ENCODE measurements at places on chromosomes 3 and 15.
A peak's percentile ranks its signal among the peaks of the same experiment; 100 is the strongest.

DNA sequence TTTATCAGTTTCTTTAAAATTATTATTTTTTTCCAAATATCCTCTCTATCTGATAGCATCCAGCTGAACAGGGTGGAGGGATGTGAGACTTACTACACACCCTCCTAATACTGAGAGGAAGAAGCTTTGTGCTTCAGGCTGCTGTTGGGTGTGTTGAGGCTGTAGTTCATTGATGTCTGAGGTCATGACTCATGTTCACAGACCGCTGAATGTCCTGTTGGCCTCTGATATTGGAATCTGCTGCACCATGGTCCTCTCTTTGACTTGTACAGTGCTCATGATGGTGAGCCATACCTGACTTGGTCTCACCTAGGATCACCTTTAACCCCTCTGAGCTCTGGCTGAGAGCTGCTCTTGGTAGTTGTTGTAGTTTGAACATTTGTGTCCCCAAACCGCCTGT is 302.9 kb downstream of the SATB1 start:
- no peak for DNase-seq

DNA sequence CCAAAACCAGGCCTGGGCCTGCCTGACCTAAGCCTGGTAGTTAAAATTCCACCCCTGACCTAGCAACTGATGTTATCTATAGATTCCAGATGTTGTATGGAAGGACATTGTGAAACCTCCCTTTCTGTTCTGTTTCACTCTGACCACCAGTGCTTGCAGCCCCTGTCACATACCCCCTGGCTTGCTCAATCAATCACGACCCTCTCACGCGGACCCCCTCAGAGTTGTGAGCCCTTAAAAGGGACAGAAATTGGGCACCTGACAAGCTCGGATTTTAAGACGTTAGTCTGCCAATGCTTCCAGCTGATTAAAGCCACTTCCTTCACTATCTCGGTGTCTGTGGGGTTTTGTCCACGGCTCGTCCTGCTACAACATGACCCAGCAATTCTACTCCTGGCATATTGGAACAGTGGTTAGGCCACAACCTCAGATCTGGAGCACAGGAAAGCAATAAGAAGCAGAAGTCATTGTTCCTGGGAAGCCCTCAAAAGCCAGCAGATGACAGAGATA is 36.7 kb upstream of the LHFPL4 start:
- DNase-seq, result no peak

GRCh38 chr15:58517682-58518525 is 86.1 kb downstream of the LIPC start:
- DNase-seq, result peak; percentile 11

DNA sequence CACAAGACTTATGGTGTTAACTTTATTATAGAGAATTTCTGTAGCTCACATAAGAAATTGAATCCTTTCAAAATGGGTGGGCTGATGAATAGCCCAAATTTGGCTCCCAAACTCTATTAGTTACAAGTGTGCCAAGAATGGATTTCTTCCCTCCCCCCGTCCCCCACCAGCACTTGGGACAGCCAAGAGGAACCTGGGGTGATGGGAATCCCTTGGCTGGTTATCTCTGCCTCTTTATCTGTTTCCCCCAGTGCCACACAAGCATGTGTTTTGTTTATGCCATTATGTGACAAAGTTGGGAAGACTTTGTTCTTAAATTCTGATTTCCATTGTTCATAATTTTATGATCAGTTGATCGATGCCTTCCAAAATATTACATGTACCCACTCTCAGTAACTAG is 28.3 kb downstream of the CMSS1 start:
- no peak for DNase-seq

GRCh38 chr3:33557279-33557678 is 117.1 kb upstream of the UBP1 start:
- no peak for DNase-seq

GRCh38 chr3:193016437-193016901 is 98.8 kb upstream of the MB21D2 start:
- no peak for DNase-seq

- peak; percentile 16 for DNase-seq
Observed at GRCh38 chr3:44510000-44510368, 32.5 kb upstream of the ZNF445 start.

DNA sequence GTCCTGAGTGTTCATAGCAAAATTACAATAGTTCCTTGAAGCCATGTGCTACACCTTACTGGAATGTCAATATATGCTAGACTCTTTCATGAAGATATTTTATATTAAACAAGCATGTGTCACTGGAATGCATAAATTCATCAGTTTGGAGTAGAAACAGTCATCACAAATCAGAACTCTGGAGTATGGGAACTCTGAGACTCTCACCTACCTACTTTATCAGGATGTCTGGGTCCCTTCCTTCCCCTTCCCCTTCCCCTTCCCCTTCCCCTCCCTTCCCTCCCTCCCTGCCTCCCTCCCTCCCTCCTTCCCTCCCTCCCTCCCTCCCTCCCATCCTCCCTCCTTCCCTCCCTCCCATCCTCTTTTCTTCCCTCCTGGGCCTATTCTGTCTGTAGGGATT is 144.7 kb upstream of the PEX5L start:
- no peak for DNase-seq

DNA sequence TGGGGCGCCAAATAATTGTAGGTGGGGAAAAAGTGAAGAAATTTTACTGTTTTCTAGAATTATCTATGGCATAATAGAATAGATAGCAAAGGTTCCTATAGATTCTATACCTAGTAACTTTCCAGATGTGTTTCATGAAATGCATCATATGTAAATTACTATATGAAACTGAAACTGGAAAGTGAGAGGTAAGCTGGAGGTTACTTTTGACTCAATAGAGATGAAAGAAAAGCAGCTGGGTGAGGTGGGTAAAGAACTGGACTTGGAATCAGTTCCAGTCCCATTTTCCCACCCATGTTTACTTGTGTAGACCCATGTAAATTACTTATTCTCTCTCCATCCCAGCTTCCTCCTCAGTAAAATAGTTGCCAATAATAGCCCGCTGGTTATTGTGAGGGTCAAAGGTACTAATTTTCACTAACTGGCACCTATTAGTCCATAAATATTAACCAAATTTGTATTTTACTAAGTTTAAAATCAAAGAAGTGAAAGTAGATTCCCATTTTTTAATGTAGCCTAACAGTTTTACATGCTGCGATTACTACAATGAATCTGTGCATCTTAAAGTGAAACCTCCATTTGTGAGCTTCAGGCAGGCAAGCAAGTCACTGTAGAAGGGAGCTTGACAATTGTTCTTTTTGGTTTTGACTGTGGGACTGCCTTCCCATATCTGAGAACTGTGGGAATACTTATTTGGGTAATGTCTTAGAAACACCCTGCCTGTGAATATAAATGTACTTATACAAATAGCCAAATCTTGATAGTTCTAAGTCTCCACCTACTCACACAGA is 312.1 kb downstream of the SLC9A9 start:
- no peak for DNase-seq

GRCh38 chr15:89828281-89829145 is 13.9 kb upstream of the ANPEP start:
- DNase-seq, result no peak

DNA sequence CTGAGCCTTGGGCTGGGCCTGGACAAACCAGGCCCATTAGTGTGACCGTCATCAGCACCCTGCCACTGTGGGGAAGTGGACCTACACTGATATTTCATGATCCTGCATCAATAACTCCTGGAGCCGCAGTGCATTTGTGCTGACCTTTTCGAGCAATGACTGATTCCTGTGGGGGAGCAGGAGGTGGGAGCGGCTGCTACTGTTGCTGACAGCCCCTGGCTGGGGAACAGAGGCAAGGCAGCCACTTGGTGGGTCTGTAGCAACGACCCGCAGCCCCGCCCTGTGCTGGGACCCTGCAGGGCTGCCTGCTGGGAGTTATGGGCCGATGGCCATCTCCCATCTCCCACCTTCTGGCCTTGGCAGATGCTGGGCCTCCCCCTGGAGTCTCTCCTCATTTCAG is 42.1 kb downstream of the CCDC33 start:
- no peak for DNase-seq

GRCh38 chr3:57701781-57702180 is 8.9 kb upstream of the DENND6A start:
- DNase-seq, result no peak

GRCh38 chr3:156535162-156535627 is 19.7 kb downstream of the SSR3 start:
- DNase-seq, result no peak

DNA sequence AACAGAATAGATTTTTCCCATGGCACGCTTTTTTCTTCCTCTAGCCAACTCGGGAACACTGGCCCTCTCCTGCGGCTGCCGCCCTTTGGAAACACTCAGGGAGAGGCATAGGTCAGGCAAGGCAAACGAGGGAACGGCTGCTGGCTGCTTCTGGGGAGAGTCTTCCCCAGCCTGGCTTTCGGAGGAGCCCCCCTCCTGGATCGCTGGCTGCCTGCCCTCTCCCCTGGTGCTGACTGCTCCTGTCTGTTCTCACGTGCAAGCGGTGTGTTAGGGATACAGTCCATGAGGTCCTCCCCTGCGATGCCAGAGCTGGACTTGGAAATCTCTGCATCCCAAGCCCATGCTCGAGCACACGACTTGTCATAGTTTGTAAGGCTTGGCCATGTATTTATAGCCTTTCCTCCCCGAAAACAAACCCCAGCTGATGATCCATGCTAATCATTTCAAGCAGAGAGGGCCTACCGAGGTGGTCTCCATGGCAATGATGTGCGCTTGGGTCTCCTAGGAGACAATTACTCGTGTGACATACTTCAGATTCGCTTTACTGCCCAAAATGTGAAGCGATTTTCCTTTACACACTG is 315.6 kb upstream of the ATP10A start:
- DNase-seq, result no peak

DNA sequence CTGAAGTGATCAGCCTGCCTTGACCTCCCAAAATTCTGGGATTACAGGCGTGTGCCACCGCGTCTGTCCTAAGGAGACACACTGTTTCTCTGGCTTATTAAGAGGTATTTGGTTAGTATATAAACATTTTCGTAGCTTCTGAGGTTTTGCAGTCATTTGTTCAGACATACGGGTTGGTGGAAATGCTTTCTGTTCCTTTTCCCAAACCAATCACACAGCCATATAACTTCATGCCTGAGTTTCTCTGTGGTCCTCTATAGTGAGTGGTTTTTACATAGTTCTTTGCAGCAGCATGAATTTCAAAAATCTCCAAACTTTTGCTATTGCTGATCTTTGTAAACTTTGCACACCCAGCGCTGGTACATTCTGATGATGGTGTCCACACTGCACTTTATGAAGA is 100.5 kb downstream of the AKAP13 start:
- no peak for DNase-seq

DNA sequence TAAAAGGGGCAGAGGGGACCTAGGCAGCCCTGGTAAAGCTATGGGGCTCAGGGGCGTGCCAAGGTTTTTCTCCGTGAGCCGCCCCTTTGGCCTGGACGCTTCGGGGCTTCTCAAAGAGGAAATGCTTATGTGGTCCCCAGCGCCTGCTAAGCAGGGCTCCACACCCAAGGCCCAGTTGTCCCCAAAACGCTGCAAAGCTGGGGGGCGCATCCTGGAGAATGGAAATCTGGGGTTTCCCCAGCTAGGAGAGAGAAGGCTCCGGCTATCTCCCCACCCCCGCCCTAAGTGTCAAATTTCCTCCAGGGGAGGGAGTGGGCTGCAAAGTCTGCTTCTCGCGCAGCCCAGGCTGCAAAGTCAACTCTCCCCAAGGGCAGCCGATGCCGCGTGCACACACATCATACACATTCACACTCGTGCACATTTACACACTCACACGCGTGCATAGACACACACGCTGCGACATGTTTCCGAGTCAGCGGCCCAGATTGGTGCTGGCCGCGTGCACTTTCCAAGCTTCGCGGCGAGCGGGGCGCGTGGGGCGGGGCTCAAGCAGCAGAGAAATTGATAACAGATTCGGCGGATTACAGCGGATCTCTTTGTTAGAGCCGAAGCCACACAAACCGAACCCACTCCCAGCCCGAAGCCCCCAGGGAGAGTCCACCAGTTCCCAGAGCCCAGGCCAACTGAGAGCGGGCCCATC is 4.5 kb downstream of the WNT5A start:
- DNase-seq, result no peak
